ENCODE measurements at places on chromosomes 2 and 18. TPM values are rescaled to one million over a fixed set of nuclear protein-coding genes. Genes with fewer than 3 reads are reported as not detected.

DNA sequence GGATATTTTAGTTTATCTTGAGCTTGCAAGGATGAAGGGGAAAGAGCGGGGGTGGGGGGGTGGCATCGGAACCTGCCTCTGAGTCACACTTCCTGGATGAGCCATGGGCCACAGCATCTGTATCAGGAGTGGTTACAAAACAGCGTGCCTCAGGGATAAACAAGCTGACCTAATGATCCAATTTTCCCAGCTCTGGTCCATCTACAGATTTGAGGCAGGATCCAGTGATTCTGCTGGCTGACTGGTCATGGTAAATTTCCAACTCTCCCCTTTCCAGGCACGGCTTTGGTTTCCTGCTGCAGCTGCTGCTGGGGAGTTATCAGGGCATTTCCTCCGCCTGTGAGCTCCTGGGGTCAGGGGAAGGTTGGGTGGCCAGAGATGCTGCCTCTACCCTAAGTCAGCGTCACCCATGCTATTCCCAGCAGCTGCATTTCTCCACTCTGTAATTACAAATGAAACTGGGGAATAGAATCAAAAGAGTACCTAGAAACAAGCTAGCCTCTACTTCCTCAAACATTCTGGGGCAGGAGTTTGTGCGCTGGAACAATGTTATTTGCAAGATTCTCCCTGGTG, 4.7 kb upstream of the HPCAL1 start:
- DNase-seq, result peak; percentile 69

DNA sequence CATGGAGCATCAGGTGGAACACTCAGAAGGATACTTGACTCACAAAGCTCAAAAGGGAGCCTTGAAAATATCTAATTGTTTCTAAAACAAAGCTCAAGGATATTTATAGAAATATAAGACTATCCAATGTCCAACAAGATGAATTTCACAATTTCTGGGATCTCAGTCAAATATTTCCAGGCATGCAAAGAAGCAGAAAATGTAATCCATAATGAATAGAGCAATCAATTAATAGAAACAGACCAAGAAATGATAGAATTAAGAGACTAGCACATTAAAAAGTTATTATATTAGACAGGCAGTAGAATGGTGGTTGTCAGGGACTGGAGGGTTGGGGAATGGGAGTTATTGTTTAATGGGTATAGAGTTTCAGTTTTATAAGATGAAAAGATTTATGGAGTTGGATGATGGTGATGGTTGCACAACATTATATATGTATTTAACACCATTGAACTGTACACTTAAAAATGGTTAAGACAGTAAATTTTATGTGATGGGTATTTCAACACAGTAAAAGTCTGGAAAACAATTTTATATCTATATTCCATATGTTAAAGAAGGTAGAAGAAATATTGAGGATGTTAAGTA, 189.9 kb upstream of the PIEZO2 start:
- DNase-seq, result no peak

GRCh38 chr2:233325814-233326213, 18.2 kb downstream of the SAG start:
- DNase-seq, result no peak

DNA sequence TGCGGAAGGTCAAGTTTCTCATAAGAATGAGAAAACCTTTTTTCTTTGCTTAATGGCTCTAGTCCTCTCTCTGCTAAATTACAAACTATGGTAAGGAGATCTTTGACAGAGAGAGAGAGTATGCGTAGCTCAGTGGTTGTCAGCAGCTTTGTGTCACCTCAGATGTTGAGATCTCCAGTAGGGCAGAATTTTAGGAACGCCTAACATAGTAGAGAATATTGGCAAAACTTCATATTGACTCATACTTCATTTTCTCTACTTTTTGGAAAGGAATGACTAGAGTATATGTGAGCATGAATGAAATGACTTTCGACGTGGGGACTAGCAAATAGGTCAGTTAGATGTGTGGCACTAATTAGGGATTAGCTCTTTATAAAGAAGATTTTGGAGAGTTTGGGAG, 64.0 kb downstream of the WDR7 start:
- no peak for DNase-seq

- no peak for DNase-seq
These were observed 2.9 kb downstream of the RNF144A start for GRCh38 chr2:6919901-6920742.

GRCh38 chr2:28528206-28528605, 32.3 kb downstream of the PLB1 start:
- DNase-seq, result peak; percentile 66

- no peak for DNase-seq
These were observed 317.2 kb downstream of the TSN start for GRCh38 chr2:122072666-122073065.

DNA sequence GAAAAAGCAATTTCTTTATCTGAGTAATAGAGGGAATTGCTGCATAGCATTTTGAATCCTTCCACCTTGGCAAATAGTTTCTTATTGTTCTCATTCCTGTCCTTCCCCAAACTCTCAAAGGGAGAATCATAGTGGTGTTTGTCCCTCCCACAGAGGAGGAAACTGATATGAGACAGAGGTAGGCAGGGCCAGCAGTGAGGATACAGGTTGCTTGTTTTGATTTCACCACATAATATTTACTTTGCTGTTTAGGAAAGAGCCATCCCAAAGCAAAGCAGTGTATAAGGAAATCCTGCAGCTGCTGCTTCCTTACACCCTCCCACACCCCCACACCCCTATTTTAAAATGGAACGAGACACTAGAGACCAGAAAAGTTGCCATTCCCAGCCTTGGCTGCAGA, 195.3 kb downstream of the SETBP1 start:
- no peak for DNase-seq

- DNase-seq, result no peak
These were observed 55.2 kb downstream of the RND3 start for GRCh38 chr2:150432312-150432625.

- peak; percentile 40 for DNase-seq
These were observed 638 bp downstream of the ST3GAL5 start for GRCh38 chr2:85888020-85888683.

- no peak for DNase-seq
These were observed 275.5 kb downstream of the AKAIN1 start for GRCh38 chr18:4921548-4921947.

Gene SKOR2
- not detected for total RNA-seq

Gene IL18R1
- total RNA-seq, result 4.5 TPM
